HuH-7 (cell line): ENCODE measurements at places on chromosomes 2 and 18.

- no peak for DNase-seq
Measured at GRCh38 chr18:32566960-32567359, 96.3 kb upstream of the GAREM1 start.

DNA sequence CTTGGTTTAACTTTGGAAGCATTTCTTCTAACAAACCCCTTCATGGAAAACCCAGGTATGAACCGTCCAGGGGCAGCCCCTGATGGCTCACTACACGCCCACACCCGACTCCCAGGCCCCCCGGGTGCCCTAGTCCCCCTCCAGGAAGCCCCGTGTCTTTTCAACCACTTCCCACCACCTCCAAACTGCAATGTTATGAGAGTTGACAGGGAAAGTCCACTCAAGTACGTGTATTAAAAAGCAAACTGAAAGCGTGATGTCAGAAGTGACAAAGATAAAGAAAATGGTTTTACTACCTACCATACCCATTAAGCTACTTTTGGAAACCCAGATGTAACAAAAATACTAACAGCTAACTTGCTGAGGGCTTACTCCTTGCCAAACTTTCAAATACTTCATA, 51.5 kb downstream of the L3MBTL4 start:
- DNase-seq, result no peak

- DNase-seq, result no peak
Measured at GRCh38 chr2:98026927-98027522, 31.3 kb upstream of the TMEM131 start.

- DNase-seq, result no peak
Measured at GRCh38 chr2:146818122-146818521, 1026.7 kb upstream of the ACVR2A start.

DNA sequence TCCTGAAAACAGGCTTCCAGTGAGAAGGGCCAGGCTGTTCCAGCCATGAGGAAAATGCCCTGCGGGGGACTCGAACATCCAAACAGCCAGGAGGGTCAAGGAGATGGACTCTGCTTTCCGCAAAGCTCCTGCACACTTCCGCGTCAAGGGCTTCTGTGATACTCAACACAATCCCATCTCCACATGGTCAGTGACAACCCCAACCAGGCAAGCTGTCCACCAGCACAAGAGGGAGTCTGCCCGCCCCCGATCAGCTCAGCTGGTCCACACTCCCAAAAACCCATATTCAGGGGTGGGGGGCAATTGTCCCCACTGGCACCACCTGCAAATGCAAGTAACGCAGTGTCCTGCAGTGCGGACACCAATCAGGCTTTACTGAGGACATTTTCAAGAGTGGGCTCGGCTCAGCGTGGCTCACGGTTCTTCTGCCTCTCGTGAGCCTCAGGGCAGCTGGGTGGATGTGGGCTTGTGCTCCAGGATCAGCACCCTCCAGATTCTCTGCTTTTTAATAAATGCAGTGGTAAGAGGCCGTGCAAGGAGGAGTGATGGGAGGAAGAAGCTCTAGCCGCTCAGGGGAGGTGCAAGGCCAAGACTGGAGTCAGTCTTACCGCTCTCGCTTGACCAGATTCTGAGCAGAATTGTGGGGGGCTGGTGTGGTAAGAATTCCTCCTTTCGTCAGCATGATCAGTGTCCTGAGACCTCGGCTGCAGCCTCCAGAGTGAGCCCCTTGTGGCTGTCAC, 19.5 kb upstream of the CIDEA start:
- peak; percentile 15 for DNase-seq

GRCh38 chr2:112143150-112143549, 5.0 kb downstream of the FBLN7 start:
- DNase-seq, result no peak

GRCh38 chr2:21070341-21071257, 26.7 kb upstream of the APOB start:
- no peak for DNase-seq

GRCh38 chr2:190859347-190860297, 21.0 kb upstream of the GLS start:
- DNase-seq, result no peak

- no peak for DNase-seq
Measured at GRCh38 chr2:102664471-102664909, 45.1 kb downstream of the SLC9A2 start.

- DNase-seq, result no peak
Measured at GRCh38 chr2:215660687-215661086, 224.8 kb upstream of the FN1 start.

DNA sequence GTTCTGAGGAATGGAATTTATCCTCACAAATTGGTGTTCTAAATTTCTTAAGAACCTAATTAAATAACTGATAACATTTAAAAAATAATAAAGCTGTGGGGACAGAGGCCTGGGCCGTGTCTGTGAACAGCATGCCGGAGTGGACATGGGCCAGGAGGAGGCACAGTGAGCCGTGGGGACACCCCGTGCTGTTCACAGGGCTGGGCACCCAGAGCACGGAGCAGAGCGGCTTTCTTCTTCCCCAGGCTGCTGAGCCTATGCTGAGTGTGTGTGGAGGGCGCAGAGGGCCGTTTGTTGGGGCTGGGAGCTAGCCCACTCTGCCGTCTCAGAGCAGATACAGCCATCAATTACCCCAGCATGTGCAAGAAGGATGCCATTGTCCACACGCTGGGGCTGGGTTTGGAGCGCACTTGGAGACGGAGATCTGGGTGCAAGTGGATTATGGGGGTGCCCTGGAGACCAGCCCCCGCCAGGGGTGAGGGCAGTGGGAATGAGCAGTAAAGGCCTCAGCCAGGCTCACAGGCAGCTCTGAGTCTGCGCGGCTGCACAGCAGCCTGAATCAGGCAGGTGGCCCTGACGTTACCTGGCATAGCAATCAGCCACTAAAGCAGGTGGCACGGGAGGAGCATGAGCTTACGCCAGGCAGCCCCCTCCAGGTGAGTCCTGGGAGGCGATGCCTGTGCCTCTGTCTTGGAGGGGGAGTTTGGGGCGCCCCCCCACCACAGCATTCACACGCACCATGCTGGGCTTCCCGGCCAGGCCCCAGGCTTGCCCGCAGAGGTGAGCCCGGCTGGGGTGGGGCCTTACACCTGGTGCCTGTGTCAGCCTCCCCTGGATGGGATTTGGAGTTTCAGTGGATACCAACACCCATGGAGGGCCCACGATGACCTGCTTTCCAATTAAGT, 52.1 kb upstream of the SLC66A3 start:
- no peak for DNase-seq

GRCh38 chr2:72999729-73000725, 71.5 kb downstream of the SFXN5 start:
- DNase-seq, result no peak

GRCh38 chr18:25592804-25593360, 240.9 kb upstream of the ZNF521 start:
- DNase-seq, result no peak

- DNase-seq, result no peak
Measured at GRCh38 chr2:128646091-128646490, 327.4 kb upstream of the HS6ST1 start.

DNA sequence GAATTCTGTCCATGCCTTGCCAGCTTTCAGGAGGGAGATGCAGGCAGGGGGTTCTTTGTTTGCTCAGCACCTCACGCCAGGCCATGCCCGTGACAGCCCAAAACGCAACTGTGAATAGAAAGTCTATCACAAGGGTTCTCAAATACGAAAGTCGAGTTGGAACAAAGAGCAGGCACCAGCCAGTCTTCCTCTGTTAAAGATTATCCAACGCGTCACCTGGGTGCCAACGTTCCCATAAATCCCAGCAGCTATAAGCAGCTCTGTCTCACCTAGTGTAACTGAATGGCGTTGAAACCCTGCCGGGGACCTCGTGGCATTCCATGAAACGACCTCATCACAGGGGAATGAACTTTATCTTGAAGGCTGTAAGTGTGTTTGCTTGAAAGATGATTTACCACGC, 84.8 kb upstream of the GATA6 start:
- DNase-seq, result no peak

DNA sequence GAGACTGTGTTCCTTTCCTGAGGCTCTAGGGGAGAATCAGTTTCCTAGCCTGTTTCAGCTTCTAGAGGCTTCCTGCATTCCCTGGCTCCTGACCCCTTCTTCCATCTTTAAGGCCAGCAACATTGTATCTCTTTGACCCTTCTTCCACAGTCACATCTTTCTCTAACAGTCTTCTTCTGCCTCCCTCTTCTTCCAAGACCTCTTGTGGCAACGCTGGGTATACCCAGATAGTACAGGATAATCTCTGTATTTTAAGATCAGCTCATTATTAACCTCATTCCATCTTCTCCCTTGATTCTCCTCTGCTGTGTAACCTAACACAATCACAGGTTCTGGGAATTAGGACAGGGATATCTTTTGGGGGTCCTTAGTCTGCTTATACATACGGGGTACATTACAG, 8.9 kb upstream of the MYL12A start:
- DNase-seq, result no peak

DNA sequence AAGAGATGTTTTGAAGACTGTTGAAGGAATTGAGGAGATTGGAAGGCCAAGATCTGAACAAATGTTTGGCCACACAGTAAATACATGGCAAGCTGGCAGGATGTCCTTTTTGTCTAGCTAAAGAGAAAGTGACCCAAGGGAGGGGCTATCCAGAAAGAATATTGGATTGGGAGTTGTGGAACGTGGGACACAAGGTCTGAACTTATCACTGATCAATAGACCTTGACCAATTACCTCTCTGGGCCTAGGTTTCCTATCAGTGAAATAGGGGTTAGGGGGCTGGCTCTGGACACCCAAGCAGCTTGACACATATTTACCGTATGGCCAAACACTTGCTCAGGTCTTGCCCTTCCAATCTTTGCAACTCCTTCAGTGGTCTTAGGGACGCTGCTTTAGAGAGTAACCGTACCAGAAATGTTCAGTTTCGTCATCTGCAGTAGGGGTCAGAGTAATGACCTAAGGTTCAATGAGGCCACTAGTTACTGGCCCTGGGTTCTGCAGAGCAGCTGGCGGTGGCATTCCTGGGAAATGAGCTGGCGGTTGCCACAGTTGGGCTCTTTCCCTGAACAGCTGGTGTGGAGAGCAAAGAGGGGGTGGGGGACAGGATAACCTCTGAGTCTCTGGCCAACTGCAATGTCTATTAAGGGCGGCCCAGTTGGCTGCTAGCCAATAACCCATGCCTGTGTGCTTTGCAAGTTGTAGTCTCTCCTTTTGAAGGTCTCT, 70.1 kb upstream of the STPG4 start:
- peak; percentile 35 for DNase-seq

DNA sequence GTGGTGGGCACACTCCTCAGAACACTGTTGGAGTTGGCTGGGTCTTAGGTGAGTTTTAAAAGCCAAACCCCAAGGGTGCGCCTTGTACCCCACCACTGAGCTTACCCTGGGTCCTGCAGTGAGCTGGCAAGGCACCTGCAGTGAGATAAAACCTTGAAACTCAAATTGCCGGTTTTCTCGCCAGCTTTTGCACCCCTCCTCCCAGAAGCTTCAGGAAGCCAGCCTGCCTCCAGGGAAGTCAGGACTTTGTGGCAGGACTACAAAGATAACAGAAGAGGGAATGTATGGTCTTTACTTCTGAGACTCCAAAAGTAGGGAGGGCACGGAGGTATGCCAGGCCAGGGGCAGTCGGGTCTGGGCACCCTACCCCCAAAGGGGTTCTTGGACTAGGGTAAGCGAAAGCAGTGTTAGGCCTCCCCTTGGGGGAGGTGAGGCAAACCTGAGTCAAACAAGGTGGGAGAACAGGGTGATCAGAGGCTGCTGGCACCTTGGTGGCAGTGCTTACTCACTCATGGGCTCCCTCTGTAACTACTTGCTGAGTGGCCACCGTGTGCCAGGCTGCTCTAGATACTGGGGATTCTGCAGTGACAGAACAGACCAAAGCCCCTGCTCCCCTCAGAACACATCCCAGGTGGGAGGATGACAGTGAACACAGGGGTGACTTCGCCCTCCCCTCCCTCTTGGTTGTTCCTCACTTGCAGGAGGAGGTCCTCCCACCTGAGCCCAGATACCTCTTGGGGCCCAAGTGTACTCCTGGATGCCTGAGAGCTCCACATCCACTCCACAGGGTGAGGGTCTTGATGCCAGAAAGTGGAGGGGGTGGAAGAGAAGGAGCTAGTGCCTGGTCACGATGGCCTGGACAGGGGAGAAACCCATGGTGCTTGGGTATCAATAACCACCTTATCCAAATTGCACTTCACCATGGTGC, 69.3 kb upstream of the RGPD5 start:
- DNase-seq, result no peak

DNA sequence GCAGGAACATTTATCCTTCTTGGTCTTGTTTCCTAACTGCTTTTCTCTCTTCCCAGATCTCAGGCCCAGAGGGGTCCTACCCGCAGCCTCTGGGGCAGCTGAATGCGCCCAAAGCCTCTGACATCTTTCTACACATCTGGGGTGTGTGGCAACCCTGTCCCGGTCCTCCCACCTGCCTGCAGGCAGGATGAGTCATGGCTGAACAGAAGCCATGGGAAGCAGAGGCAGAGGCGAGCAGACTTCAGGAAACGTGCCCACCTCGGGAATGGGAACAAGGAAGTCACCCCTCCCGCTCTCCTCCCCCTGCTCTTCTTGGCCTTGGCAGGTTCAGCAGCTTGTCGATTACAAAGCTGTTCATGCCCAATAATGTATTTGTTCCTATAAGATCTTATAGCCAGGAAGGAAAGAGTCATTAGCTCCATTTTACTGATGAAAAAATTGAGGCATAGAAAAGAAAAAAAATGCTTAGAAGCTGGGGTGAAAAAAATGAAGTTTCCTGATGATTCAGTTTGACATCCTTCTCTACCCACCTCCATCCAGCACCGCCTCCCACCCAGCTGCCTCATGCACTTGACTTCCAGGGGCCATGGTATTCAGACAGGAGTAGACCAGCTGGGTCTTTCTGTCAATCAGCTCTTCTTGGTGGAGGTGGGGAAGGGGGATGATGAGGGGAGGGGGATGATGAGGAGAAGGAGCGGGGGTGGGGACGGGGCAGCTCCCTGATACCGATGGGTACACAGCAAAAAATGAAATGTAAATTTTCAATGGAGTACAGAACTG, 10.4 kb upstream of the KCNF1 start:
- DNase-seq, result no peak

- DNase-seq, result no peak
Measured at GRCh38 chr2:217920879-217921603, 81.8 kb downstream of the TNS1 start.

DNA sequence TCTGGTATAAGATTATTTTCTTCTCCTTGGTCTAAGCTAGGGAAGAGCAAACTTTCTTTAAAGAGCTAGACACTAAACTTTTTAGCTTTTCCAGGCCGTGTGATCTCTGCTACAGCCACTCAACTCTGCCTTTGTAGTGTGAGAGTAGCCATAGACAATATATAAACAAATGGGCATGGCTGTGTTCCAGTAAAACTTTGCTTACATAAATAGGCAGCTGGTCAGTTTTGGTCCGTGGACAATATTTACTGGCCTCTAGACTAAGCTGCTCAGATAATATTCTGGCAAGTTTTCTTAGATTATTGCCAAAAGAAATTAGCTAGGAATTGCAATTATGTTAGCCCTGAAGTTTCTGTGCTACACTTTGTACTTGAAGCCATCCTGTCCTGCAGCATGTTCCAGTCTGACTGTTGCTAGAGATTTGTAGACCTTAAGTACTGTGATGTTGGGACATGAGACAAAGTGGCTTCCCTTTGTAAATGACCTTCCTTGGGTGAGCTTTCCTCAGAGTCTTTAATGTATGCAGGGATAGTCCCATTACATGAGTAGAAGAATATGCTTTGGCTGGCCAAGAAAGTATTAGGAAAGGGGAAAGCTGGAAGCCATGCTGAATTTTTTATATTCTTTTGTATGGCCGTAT, 126.9 kb downstream of the SOX11 start:
- DNase-seq, result no peak

GRCh38 chr2:119023534-119023933, 81.5 kb downstream of the MARCO start:
- no peak for DNase-seq
